ENCODE measurements at places on chromosomes 16 and 17.
A peak's percentile ranks its signal among the peaks of the same experiment; 100 is the strongest.

GRCh38 chr17:75650874-75651273, 16.1 kb downstream of the RECQL5 start:
- no peak for DNase-seq

- DNase-seq: no peak
Measured at GRCh38 chr16:25546791-25547190, 145.0 kb upstream of the HS3ST4 start.

- DNase-seq: no peak
Measured at GRCh38 chr16:450385-450784, 24.9 kb downstream of the RAB11FIP3 start.

GRCh38 chr16:59510008-59510424, 775.9 kb upstream of the GOT2 start:
- DNase-seq: no peak

GRCh38 chr17:60079401-60080243, 901 bp upstream of the HEATR6 start:
- no peak for DNase-seq

GRCh38 chr16:5891296-5891695, 793.7 kb upstream of the EEF2KMT start:
- no peak for DNase-seq

DNA sequence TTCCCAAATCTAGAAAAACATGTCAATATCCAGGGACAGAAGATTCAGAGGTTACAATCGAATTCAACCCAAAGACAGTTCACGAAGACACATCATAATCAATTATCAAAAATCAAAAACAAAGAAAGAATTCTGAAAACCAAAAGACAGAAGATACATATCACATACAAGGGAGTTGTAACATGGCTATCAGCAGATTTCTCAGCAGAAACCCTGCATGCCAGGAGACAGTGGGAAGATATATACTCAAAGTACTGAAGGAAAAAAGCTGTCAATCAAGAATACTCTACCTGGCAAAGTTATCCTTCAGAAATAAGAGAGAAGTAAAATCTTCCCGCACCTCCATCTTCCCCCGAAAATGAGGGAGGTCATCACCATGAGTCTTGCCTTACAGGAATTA, 258.6 kb downstream of the CEP112 start:
- DNase-seq: no peak

- no peak for DNase-seq
Measured at GRCh38 chr16:58853854-58854791, 120.0 kb upstream of the GOT2 start.

GRCh38 chr16:88508868-88509748, 56.0 kb downstream of the ZFPM1 start:
- no peak for DNase-seq

DNA sequence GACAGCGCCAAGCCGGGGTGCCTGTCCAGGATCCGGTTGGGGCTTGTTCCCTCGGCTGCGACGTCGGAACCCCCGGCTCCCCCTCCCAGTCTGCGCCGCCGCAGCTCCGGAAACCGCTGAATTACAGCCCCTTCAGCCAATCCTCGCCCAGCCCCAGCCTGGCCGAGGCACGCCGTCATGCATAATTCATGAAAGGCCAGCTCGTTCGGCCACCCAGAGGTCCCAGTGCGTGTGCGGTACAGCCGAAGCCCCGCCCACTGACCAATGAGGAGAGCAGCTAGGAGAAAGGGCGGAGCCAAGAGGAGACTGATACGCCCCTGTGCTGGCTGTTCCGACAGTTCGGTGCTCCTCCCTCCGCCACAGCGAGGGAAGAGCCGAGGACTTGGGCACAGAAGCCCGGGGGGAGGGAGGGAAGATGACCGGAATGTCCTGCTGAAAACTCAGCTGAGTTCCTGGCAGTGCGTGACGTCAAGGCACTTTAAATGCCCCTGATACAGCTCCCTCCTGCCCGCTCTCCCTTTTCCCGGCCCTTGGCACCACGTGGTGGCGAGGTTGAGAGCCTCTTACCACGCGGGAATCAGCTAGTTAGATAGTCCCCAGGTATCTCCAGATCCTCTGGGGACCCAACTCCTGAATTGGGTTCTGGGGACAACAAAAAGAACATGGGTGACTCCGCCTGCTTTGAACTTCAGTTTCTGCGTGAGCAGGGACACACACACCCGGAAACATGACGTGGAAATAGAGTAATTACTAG, at the start of gene STAT3:
Gene STAT3 (minus strand): TSS at position 62 of the 754 bp plus-strand sequence. CDS start 39,926 bp downstream, outside the sequence.
- peak; percentile 100 for DNase-seq

DNA sequence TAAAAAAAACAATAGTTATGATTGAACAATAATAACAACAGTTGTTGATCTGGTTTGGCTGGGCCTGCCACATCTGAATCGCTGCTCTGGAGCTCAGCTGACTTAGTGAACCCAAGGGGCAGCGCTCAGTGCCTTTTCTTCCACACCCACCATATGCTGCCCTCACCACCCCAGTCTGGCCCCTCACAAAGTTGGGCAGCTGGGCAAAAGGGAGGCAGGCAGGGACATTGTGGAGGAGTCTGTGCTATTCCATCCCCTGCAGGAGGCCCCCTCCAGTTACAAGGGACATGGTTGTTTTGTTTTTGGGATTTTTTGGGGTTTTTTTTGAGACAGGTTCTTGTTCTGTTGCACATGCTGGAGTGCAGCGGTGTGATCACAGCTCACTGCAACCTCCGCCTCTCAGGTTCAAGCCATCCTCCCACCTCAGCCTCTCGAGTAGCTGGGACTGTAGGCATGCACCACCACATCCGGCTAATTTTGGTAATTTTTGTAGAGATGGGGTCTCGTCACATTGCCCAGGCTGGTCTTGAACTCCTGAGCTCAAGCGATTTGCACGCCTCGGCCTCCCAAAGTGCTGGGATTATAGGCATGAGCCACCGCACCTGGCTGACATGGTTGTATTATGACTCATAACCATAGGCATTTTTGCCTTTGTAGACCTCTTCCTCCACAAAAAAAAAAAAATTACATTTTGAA, 8.6 kb upstream of the PECAM1 start:
- DNase-seq: no peak

- no peak for DNase-seq
Measured at GRCh38 chr17:3208484-3208883, 1.0 kb downstream of the OR1A1 start.

DNA sequence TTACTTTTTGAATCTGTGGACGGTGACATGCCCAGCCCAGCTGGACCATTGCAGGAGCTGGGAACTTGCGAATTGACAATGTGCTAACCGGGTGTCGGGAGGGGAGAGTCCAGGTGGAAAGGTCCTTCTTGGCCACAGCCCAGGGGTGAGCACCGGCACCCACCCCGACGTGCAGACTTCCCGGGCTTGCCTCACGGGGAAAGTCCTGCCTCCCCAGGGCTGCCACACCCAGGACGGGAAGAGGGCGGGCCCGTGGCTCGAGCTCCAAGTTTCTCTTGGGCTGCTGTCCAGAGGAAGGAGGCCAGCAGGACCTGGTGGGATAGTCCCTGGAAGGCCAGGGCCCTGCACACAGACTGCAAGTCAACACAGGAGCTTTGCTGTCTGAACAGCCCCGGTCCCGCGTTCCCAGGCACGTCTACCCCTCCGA, 17.7 kb downstream of the CARD14 start:
- DNase-seq: no peak

DNA sequence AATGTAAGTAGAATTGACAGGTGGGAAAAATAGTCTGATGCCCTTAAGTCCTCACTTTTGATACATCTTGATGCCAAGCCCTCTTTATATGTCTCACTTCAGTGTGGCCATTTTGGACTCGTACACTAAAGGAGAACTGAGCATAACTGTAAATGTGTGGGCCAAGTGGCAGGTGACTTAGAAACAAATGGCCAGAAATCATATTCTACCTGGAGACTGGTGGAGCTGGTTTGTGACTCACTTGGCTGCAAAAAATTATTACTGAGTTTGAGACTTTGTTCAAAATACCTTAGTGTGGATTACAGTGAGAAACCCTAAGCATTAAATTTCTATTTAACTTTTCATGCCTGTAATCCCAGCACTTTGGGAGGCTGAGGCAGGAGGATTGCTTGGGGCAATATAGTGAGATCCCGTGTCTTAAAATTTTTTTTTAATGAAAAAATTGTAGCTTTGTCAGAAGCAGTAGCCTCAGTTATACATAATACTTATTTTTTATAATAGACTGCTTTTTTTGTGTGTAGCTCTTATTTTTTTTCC, 5.0 kb downstream of the HAPSTR1 start:
- DNase-seq: no peak

DNA sequence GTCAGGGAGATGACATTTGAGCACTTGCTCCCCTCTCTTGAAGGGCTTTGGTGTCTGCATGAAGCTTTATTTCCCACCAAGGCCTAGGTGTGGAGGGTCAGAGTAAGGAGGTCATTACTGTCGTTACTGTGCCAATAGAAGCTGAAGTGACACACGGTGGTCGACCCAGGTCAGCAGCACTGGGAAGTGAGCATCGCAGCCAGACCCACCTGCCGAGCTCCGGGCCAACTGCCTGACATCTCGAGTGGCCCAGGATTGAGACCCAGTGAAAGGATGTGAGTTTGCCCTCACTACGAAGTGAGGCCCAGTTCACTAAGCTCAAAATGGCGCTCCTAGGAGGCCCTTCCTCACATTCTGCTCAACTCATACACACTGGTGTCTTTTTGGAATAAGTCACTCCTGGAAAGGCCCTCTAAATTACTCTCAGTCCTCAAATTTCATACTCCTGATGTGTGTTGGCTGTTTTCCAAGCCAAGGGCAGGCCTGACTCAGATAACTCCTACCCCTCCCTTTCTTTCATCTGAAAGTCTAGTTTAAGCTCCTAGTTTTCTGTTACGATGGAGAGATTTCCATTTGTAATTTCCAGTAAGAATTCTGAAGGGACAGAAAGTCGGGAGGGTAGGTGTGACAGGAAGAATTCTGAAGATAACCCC, 200.4 kb downstream of the LGALS9B start:
- no peak for DNase-seq

- no peak for DNase-seq
Measured at GRCh38 chr17:13352747-13353415, 248.8 kb downstream of the HS3ST3A1 start.

DNA sequence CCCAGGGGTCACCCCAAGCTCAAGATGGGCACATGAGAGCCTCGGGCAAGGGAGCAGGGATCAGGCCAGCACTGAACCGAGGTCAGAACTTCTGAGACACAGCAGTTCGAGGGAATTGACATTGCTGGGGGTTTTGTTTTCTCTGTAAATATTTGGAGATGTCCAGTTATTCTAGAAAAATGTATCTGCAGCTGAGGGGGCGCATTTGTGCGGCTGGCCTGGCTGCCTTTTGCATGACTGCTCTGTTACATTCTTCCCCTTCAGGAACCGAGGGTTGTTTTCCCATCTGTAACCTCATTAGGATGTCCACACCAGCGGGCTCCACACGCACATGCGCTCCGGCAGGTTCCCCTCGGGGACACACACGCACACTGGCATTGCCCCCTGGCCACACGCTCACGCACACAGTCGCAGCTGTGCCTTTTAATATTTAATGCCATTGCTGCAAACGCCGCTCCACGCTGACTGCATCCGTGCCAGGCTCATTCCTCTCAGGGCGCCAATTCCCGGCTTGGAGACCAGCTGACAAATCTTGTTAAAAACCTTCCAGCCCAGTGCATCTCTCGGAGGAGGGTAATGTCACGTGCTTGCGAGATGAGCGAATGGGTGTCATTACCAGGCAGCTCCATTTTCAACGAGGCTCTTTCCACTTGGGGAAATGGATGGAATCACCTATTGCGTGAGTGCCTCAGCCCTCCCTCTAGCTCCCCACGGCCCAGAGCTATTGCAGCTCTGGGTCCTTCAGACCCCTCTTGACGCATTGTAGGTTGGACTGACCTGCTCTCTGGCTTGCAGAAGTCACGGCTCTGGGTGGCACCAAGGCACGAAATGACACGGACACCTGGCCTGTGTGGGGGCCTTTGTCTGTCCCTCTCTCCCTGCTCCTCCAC, 13.1 kb downstream of the CCR7 start:
- DNase-seq: no peak

DNA sequence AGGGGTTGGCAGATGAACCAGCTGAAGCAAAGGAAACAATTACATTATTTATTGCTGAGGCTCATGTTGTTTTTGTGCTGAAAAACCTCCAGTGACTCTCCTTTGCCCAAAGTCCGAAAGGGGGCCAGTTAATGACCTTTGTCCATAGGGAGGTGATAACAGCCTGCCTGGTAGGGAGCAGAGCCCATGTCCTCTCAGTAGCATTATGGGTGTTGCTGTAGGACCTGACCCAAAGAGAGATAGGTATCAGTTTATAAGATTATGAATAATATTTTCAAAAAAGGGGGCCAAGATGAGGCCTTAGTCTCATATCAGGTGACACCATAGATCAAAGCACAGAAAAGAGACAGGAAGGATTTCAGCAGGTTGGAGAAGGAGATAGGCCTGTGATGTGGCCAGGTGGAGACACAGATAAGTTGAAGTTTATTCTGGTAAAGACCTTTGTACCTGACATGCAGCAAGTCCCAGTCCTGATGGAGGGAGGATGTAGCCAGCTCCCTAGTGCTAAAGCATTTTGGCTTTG, 55.1 kb downstream of the CENPV start:
- no peak for DNase-seq
